AG04450 (cell line): ENCODE measurements at places on chromosomes 7 and 10.

DNA sequence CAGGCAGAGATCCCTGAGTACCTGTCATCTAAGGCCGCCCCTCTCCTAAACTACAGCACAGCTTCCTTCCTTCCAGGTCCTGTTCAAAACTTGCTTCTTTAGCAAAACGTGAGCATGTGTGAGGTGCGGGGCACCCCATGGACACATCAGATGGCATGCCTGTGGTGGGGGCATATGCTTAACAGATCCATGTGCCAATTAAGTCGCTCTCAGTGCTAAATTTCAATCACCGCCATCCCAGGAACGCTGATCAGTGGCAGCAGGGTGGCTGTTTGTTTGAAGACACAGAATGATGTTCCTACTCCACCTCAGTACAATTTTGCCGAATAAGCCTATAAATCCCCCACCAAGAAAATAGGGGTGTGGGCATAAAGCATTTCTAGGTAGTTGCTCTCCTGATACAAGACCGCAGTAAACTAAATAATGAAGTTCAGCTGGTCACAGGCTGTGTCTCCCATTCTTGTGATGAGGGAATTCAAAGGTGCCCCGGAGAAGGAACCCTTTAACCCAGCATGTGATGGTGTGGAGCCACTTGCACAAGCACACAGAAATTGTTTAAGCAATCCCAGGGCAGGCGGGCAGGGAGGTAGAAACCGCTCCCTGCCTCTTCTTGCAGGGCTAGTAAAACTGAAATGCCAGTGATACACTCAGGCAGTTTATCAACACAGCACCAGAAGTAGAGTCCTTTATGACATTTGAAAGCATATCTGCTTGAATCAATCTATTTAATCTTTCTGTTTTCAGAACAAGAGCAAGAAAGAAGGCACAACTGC, 205.7 kb downstream of the SORCS1 start:
- DNase-seq, result no peak

DNA sequence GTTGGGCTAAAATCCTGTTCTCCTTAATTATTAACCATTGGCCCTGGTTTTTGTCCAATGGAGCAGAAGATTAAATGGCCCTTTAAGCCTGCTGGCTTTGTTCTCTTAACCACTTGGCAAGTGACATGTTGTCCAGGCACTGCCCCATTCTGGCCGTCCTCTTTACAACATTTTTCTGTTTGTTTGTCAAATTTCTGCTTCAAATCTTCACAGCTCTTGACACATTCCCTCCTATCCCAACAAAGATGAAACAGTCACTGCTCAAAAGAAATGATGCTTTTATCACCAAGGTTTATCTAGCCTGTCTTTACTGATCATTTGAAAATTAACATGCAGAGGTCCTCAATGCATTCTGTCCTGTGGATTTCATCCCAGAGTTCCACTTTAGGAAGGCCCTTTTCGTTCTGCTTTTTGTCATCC, 700.4 kb downstream of the KCNMA1 start:
- DNase-seq, result no peak

DNA sequence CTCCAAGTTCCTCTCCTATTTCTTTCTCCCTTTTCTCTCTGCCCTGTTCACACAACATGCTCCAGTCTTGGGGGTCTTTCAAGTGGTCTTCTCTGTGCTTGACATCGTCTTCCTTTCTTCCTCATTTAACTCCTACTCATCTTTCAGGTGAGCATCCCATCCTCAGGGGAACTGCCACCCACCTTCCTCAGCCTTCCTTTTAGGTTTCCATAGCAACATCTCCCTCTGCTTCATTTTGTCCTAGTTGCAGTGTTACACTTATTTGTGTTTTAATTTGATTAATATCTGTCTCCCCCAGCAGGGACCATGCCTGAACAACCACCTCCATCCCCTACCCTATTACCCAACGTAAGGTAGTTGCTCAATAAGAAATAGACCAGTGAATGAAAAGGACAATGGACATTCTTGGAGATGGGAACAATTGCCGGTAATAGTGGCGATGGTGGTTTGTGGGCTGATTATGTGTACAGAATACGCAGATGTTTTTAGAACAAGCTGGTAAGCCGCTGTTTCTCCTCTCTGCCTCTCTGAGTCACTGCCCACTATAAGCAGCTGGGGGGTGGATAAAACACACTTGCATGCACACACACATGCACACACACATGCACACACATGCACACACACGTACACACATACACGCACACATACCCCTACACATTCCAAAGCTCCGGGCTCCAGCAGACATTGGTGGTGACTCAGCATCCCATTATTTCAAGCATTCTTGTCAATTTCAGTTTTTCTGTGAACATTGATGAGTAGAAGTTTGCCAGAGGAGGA, 251.6 kb downstream of the GATA3 start:
- no peak for DNase-seq

- no peak for DNase-seq
Measured at GRCh38 chr7:15446722-15447121, 115.1 kb downstream of the AGMO start.

DNA sequence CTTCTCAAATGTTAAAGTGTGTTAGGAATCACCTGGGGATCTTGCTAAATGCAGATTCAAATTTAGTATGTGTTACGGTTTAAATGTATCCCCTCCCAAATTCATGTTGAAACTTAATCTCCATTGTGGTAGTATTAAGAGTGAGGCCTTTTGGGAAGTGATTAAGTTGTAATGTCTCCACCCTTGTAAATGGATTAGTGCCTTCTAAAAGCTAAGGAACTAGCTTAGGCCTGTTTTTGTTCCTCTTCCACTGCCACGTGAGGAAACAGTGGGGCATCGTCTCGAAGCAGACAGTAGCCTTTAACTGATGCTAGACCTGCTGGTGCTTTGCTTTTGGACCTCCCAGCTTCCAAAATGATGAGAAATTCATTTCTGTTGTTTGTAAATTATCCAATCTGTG, 52.3 kb upstream of the SEMA3D start:
- DNase-seq, result no peak

DNA sequence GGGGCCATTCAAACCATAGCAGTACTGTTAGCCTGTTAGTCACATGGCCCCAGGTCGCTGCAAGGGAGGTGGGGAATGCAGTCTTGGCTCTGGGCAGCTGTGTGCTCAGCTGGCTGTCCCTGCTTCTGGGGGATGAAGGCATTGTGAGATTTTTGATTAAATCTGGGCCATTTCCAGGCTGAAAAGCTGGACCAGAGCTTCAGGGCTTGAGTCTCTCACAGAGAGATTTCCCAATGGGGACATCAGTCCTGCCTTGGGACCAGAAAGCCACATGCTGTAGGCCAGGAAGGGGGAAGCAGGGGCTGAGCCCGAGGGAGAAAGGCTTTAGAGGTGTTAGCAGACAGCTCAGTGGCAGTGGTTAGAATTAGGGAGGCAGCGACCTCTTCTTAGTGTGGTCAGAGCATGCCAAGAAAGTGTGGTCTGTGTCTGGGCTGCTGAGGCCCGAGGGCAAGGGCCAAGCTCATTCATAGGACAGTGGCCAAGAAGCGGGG, 33.6 kb downstream of the PALD1 start:
- DNase-seq, result no peak

DNA sequence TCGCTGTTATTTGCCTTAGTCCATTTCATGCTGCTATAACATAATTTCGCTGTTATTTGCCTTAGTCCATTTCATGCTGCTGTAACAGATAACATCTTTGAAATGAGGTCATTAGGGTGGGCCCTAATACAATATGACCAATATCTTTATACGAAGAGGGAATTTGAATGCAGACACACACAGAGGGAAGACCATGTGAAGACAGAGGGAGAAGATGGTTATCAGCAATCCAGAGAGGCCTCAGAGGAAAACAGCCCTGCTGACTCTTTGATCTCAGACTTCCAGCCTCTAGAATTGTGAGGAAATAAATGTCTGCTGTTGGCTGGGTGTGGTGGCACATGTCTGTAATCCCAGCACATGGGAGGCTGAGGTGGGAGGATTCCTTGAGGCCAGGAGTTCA, 404.9 kb downstream of the TYW1 start:
- DNase-seq, result no peak

- DNase-seq, result no peak
Measured at GRCh38 chr10:72039377-72039776, 49.0 kb downstream of the SPOCK2 start.

DNA sequence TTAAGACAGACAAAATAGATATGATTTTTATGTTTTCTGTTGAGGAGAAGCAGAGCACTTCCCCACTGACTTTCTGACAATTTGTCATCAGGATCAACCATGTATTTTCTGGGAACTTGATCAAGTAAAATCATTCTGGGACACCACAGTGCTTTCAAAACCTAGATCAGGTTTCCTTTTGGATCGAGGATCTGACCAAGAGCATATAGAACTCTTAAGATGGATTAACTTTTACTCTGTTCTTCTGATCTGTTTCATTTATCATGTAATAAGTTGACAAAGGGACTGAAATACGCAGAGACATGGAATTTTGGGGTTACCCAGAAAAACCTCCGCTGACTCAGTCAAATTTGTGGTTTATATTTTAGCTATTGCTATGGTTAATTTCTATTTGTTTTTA, 136.0 kb upstream of the WNT16 start:
- no peak for DNase-seq

DNA sequence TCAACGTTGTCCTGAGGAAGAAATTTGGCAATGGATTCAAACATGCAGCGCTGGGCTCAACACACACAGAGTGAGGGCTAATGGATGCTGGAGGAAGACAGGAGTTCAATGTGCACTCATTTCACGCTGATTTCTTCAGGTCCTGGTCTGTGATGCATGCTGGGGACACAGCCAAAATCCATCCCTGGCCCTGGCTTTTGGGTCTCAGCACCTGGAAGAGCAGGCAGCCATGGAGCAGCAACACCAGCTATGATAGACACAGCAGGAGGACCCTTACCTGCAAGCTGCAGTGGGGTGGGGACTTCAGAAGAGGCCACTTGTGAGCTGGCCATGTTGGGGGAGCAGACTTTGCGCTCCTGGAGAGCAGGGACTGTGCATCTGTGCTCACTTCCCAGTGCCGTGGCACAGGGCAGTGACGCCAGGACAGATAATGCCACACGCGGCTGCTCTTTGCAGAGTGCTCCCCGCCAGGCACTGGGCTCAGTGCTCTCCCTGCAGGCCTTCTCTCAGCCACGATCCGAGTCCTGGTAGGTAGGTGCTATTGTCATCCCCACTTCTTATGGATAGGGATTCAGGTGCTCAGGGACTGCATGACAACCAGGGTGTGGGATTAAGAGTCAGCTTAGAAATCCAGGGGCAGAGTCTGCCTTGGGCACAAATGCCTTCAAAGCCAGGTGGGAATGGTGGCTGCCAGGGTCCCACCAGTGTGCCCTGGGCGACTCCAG, 138.8 kb upstream of the UNC5B start:
- no peak for DNase-seq
